ENCODE measurements at places on chromosomes 4 and X. TPM values are rescaled to one million over a fixed set of nuclear protein-coding genes. Genes with fewer than 3 reads are reported as not detected.

The CTAG2 gene
- polyA plus RNA-seq: not detected

DNA sequence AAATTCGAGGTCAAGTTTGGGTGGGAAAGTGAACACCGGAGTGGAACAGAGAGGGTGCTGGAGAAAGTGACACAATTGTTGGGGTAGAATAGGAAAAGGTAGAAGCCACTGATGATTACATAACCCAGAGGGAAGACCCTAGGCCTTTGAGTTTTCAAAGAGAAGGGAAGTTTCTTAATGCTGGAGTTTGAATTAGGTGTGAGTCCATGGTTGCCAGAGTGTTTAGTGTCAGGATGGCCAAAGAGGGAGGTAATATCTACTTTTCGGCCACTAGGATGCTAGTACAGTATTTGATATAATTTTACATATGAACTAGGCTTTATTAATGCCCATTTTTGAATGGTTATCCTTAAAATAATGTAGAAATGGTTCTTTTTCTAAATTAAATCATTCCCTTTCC, 5.4 kb downstream of the BCORL1 start:
- no peak for DNase-seq

The F8A3 gene
- polyA plus RNA-seq: 0.16 TPM

DNA sequence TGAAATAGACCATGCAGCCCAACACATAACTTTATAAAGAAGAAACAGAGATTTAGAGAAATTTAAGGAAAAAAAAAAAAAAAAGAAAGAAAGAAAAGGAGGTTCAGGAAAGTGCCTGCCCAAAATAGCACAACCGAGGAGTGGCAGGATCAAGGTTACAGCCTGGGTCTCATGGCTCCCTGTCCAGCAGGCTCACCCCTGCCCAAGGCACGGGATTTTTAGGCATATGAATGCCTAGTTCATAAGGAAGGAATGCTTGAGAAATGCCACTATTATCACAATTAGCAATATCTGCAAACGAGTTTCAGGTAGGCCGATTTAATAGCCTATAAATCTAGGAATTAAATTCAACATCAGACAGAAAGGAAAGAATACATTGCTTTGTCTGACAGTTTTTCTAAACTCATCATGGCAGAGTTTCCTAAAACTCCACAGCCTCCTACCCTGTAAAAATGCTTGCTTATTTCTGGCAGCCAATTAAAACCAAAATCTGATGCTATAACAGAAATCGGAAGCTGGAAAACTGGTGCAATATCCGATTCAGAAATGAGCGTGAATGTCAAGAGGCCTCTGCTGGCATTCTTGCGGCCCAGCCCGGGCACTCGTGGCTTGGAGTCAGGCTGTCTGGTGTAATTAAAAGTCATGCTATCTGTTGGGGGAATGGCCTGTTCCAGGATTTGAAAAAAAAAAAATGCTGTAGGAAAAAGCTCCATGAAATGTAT, 63.5 kb downstream of the GEMIN8 start:
- DNase-seq: no peak

DNA sequence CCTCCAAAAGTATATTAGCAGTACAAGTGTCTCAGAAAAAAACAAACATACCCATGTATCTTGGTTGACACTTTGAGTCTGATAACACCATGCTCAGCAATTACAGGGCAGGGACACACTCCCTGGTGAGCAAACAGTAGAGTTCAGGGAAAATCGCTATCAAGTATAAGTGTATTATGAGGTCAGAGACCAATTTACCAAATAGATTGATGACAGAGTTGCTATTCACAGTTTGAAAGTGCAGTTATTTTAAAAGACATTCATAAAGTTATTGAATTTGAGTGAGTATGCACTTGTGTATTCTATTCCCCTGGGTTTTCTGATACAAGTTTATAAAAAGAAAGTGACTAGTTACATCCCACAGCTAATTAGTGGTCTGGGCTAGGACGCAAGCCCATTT, 10.2 kb upstream of the LONRF3 start:
- DNase-seq: no peak

Measured in GM23248 (cell line).